ENCODE measurements at places on chromosomes 4 and X.

- DNase-seq: no peak
Measured at GRCh38 chr4:120664851-120665250, 257.7 kb downstream of the PRDM5 start.

DNA sequence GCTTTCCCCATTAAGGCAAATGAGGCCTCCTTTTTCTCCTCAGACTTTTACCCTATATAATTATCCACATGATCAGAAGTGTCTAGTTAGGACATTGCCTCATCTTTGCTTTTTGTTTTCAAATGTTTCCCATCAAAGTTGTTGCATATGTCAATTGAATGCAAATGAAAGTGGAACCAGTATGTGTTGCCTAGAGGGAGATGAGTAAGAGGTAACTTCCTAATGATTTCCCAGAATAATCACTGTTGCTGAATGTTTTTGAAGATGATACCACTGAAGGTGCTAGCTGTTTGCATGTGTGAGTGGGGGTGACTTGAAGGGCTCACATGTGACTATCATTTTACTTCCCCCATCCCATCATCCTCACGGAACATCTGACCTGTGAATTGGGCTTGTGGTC is 33.9 kb downstream of the PAK3 start:
- DNase-seq: no peak

DNA sequence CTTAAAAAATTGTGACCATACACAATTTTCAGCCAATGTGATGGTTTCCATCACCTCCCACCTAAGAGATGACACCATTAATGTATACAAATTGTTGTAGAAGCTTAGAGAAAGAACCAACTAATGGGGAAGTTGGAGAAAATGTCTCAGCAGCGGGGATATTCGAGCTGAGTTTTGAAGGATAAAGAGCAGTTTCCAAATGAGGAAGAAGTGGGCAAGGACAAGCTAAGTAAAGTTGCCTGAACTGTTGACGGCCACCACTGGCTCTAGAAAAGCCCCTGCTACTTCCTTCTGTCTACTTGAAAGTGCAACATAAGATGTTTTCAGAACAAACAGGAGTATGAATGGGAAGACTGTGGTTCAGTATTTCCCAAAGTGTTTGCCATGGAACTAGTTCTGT is 92.0 kb downstream of the CHRNA9 start:
- DNase-seq: no peak

- DNase-seq: no peak
Measured at GRCh38 chr4:175504318-175504717, 307.7 kb downstream of the GPM6A start.

GRCh38 chrX:140091125-140091886 is 126.0 kb upstream of the CXorf66 start:
- no peak for DNase-seq

- DNase-seq: no peak
Measured at GRCh38 chr4:168853770-168854169, 156.3 kb downstream of the CBR4 start.

DNA sequence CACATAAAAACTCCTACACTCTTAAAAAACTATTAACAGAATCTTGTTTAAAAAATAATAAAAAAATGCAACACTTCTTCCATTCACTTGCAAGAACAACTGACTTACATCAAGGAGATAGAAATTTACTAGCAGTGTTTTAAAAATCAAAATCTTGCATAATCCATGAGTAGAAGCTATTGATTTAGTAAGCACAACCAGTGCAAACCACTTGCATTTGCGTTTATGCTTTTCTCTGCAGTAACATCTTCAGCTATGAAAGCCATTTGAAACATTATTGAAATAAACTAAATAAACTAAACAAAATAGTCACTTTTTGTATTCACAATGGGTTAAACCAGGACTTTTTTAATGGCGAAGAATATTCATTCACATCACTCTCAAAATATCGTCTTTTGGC is 389.2 kb upstream of the EMCN start:
- no peak for DNase-seq

- no peak for DNase-seq
Measured at GRCh38 chrX:21831496-21831895, 7.9 kb upstream of the MBTPS2 start.

DNA sequence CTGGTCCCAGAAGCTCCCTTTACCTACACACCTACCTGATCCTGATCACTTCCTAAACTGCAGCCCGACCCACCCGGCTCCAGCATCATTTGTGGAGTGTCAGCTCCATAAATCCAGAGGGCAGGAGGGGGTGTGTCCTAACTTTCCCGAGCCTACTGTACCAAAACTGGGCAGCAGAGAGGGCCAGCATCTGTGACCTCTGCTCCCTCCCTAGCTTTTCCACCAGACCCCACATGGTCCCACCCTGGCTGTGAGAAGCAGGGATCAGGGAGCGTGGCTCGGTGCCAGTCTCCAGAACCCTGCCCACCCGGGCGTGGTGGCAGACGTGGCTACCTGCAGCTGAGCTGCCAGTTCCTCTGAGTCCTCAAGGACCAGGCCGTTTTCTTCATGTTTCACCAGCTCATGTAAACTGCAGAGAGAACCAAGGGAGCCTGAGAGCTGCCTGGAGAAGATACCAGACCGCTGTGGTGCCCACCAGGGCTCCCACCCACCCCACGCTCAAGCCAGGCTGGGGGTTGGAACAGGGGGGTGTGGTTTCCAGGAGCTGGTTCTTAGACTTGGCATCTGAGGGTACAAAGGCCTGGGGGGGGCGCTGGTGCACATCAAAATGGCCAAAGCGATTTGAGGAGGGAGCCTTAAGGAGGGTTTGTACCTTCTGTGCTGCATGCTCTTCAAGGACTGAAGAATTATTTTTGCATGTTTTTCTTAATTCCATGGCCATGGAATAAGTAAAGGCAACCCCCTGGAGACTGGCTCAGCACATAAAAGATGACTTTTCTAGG is 76.7 kb upstream of the DRD5 start:
- DNase-seq: no peak

GRCh38 chr4:141339966-141340365 is 119.3 kb downstream of the ZNF330 start:
- no peak for DNase-seq

- DNase-seq: no peak
Measured at GRCh38 chr4:38210396-38211114, 250.4 kb downstream of the PTTG2 start.

- DNase-seq: no peak
Measured at GRCh38 chr4:8766610-8767009, 105.0 kb downstream of the HMX1 start.

DNA sequence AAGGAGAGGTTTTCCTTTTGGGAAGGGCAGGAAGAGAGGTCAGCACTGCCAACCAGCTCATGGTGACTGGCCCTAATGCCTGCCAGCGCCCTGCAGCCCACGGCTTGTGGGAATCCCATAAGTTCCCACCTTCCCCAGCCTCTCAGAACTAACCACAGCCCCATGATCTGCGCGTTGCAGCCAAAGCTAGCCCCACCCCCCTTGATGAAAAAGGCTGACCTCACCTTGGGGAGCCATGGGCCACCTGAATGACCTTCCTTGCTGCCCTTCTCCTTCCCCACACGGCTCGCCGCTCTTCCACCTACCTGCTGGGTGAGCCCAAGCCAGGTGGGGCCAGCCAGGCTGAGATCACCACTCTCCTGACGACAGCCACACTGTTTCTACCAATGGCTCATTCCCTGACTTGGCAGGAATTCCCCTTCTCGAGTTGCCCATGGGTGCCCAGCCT is 3.9 kb upstream of the ELF4 start:
- DNase-seq: no peak

- no peak for DNase-seq
Measured at GRCh38 chrX:70174754-70175153, 2.5 kb upstream of the DGAT2L6 start.

GRCh38 chr4:55158957-55159356 is 33.6 kb upstream of the KDR start:
- DNase-seq: no peak

DNA sequence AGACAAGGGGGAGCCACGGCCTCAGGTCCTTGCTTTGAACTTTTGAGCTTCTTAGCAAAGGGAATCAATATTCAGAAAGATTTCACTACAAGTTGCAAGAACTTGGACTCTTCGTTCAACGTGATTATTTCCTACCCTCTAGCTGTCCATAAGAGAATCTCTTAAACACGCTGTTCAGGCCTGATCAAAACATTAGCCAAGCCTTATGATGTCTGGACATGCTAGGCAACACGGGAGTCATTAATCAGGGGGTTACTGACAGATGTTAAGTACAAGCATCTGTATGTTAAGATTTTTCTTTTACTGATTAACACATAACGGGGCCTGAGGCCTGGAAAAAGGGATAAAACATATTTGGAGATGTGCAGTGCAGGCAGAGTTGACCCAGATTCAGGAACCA is 138.9 kb upstream of the IL1RAPL2 start:
- no peak for DNase-seq

- DNase-seq: no peak
Measured at GRCh38 chr4:182600093-182600492, 317.1 kb downstream of the DCTD start.

- DNase-seq: no peak
Measured at GRCh38 chr4:175419236-175419718, 392.8 kb downstream of the GPM6A start.

- no peak for DNase-seq
Measured at GRCh38 chrX:124548571-124548970, 202.2 kb downstream of the SH2D1A start.

- peak; percentile 14 for DNase-seq
Measured at GRCh38 chrX:134603806-134604700, 54.2 kb downstream of the PLAC1 start.

DNA sequence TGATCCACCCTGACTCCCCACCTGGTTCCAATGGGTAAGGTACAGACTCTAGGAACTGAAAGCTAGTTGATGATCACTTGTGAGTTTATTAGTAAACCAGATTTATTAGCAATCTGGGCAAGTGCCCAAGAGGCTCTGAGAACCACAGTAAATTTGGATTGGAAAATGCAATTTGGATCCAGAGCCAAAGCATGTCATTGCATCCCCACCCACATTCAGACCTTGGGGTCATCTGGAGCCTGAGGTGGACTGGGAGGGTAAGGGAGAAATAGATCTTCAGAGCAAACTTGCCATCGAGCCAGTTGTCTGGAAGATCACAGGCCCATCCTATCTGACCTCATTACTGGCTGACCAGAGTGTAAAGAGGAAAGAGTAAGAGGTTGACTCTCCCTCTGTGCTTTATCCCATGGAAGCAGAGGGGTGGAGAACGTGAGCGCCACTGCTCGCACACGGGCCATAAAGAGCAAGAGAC is 78.7 kb upstream of the RASGEF1B start:
- no peak for DNase-seq

DNA sequence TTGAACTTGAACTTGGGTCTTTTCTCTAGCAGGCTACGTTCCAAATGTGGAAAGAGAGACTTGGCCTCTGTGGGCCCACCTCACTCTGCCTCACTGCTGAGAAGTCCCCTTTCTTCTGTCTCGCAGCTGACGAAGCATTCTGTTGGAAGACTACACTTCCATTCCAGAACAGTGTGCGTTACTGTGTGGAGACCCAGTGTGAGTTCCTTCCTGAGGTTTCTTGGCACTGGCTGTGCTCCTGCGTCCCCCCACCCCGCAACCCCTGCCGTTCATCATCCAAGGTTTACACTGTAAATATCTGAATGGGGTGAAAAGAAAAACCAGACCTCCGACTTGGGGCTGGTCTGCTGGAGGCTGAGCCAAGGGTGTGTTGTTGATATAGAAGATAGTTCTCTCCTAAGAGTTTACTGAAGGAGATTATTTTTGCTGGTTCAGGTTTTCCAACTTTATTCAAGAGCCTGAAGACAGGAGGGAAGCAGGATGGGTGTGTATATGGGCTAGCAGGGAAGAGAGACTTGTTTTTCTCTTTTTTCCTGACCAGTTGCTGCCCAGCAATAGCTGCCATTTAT is 34.7 kb downstream of the NHSL2 start:
- DNase-seq: no peak

GRCh38 chr4:168415911-168416310 is 64.4 kb downstream of the DDX60L start:
- DNase-seq: no peak

- DNase-seq: no peak
Measured at GRCh38 chrX:47530049-47530448, 31.0 kb upstream of the ARAF start.
